ENCODE measurements at places on chromosomes 5 and 9.

DNA sequence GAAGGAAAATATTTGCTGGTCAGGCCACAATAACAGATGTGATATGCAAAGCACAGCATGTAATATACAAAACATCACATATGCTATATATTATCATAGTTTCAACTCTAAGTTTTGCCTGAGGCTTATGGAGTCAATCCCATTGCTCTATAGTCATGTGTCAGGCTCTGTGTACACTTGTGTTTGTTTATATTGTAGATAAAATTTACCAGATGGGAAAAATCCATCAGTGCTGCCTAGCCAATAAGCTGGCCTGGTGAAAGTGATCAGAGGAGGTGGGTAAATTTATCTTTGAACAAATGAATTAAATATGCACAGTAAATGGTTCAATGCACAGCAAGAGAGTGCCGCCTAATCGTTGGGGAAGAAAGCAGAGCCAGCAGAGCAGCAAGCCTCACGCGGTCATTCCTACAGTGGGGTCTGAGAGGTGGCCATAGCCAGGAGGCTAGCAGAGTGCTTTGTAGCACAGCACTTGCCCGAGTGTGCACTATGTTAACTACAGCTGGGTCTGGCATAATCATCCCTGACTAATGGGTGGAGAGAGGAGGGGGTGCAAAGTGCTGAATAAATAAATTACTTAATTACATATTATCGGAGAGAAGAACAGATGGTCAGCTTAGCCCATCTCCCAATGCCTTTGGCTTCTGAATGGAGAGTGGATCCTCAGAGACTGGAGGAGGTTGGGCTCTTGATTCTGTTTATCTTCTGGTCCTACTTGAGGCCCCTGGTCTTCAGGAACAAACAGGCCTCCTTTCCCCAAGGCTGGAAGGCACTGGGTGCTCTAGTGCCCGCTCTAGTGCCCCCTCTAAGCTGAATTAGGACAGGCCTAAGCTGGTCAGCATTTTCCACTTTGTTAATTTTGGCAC lies 153.5 kb downstream of the MAT2B start:
- DNase-seq = no peak

DNA sequence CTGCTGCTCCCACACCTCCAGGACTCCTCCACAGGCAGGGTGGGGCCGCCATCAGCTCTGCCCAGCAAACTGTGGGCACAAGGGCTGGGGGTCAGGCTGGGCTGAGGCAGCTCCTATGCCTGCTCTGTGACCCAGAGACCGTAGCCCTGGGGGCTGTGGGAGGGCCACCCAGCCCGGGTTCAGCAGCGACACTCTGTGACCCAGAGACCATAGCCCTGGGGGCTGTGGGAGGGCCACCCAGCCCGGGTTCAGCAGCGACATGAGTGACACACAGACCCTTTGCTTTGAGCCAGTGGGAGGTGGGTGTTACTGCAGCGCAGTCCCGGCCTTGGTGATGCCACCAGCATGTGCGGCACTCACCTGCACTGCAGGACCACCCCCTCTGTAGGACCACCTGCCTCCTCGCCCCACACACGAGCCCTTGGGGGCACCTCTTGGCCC lies 118.9 kb upstream of the LPCAT1 start:
- no peak for DNase-seq

- DNase-seq = no peak
Observed at GRCh38 chr9:127319366-127320114, 55.0 kb downstream of the GARNL3 start.

- DNase-seq = no peak
Observed at GRCh38 chr9:96131825-96132224, 170.2 kb downstream of the HSD17B3 start.

DNA sequence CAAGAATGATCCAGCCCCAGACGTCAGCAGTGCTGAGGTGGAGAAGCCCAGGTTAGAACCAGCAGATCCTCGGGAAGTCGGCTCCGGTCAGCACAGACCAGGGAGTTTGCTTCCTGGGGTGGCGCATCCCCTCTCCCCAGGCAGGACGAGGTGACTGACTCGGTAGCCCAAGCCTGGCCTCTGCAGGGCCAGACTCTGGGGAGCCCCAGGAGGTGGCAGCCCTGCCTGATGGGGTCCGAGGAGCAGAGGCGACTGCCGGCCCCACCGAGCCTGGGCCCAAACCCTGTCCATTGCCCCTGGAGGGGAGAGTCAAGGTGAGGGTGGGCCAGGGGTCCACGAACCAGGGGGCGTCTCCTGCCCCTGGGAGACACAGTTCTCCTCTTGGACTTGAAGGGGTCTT lies 52.9 kb upstream of the SARDH start:
- no peak for DNase-seq

DNA sequence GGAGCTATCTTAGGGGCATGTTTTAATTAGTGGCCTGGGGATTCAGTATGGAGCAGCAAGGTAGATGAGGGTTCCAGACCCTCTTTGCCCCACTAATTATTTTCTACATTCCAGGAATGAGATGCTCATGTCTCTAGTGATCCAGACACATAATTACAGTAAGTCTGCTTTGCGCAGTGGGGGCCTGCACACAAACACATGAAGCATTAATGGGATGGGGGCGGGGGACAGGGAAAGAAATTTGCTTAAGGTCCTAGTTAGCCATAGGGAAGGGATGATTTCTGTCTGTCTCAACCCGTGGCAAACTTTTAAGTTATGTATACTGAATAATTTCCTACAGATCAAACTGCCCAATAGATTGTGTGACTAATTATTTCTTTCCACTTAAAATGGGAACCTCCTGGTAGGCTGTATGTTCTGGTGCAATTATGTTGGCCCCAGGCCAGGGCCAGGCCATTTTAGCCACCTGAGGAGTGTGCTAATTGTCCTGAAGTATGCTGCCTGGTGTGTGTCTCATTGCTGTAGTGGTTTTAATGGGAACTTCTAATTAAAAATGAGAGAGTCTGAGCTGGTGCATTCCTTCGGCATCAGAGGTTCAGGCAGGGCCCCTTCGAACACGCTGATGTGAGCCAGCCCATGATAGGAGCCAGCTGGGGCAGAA lies 134.4 kb downstream of the PTTG1 start:
- DNase-seq = no peak

GRCh38 chr9:100426189-100426529 lies 784 bp upstream of the MSANTD3 start:
- DNase-seq = no peak

DNA sequence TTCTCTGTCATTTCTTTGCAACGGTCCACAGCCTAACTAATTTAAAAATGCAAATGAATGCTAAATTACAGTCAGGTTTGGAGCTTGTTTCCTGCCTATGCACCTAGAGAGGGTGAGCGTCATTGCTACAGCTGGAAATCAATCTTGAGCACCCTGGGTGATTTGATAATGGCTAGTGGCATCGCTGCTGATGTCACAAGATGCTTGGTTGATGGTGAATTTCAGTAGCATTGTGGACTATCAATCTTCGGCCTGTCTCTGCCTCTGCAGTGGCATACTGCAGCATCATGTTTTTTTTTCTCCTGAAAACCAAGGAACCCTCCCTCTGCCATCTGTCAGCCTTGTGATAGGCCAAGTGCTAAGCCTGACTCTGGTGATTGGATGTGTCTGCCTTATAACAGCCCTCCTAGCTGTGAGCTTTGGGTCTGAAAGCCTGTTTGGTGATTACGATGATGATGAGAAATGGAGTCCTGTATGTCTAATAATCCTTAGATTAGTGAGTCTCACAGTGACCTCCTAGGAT lies 75.3 kb downstream of the NMUR2 start:
- DNase-seq = no peak

GRCh38 chr9:121743441-121744001 lies 92.1 kb downstream of the DAB2IP start:
- no peak for DNase-seq

GRCh38 chr5:93623153-93623552 lies 40.1 kb downstream of the NR2F1 start:
- DNase-seq = no peak

Measured in activated CD4-positive, alpha-beta T cell treated with anti-CD3 and anti-CD28 coated beads for 48 hours (primary cell).